ENCODE measurements at places on chromosomes 2 and 18. TPM values are rescaled to one million over a fixed set of nuclear protein-coding genes. Genes with fewer than 3 reads are reported as not detected.

- no peak for DNase-seq
Measured at GRCh38 chr2:27717070-27717795, 53.5 kb downstream of the SLC4A1AP start.

DNA sequence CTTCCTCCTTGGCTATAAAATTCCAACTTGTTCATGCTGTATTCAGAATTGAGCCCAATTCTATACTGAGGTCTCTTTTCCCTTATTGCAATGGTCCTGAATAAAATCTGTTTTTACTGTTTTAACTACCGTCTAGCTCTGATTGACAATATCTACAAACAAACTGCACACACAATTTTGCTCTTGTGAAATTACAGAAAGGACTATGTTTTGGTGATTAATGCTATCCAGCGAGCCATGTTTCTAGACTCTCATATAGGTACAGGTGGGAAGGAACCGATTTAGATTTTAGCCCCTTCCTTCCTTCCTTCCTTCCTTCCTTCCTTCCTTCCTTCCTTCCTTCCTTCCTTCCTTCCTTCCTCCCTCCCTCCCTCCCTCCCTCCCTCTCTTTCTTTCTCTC is 254.4 kb downstream of the SLC4A3 start:
- no peak for DNase-seq

MAP3K19 gene
- total RNA-seq: not detected

GRCh38 chr2:47897883-47898731 is 8.2 kb downstream of the FBXO11 start:
- DNase-seq: no peak

DNA sequence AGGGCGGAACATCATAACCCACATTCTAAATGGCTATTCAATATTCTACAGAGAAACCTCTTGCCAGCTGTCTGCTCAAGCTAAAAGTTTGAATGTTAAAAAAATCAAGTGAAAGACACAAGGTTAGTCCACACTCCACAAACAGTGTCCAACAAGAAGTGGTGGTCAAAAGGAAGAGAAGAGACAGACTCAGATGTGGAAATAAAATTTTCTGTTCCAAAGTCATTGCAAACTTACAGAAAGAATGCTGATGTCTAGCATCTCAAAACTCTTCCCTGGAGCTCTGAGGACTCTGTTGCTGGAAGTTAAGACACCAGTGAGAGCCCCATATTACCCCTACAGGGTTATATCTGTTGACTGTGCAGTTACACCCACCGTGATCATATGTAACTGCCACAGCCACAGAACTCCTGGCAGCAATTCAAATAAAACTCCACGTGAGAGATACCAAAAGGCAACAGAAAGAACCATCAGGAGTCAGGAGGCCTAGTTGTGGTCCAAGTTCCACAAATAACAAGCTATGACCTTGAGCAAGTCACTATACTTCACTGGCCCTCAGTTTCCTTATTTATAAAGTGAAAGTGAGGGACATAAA is 60.9 kb downstream of the AAK1 start:
- DNase-seq: no peak

GRCh38 chr2:195686564-195686963 is 29.5 kb downstream of the SLC39A10 start:
- no peak for DNase-seq

PROC gene
- 6.3 TPM for total RNA-seq

DNA sequence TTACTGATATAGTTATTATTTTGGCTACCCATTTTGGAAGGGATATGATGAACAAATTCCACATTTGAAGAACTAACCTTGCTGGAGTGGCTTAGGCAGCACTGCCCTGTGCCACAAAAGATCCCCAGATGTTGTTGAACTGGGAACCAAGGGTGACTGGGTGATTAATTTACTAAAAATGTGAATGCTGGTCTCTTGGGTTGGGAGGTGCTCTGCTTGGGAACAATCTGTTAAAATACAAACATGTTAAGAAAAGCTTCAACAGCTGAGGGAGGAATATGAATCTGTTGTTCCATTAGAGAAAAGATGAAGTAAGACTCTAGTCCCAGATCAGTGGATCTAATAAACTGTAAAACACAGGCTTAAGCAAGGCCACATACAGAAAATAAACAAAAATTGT is 1860.1 kb downstream of the SUCLG1 start:
- no peak for DNase-seq

DNA sequence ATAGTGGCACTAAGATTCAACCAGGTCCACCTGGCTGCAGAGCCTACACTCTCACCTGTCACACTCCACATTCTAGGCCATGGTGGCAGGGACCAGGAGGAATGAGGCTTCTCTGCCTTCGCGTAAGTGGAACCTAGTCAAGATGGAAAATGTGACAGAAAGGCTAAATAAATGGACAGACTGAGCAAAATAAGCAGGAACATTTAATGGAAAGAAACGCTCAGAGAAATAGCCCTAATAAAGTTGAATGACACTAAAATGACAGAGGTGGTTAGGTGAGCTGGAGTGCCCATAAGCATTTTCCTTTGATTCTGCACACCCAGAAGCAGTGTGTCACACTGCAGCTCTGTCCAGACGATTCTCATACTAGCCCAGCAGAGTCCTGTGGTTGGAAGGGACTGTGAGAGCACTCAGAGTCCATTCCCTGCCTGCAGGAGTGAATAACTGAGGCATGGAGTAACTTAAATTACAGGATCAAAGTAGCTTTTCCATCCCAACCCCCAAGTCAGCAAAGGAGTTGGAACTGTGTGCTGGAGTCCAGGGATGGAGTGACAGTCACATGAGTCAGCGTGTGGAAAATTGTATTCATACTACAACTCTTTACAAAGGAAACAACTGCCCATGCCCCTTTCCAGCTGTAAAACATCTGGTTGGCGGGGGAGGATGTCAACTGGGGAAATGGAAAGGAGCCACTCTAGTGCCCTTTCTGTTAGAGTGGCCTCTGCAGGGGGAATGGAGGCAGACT is 105.4 kb upstream of the LGALSL start:
- no peak for DNase-seq

DNA sequence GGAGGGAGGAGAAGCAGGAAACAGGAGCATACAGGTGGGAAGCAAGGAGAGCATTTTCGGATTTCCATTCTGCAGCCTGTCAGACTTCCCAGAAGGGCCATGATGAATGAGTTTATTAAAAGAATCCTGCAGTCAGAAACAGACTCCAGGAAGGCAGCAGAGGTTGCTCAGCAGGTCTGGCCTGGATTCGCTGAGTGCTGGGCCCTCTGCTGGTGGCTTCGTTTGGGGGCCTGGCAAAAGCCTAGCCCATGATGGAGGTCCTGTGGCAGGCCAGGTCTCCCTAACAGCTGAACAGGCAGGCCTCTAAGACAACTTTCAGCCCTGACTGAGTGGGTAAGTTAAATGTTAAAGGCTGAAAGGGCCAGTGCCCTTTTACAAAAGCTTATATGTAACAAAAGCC is 108.2 kb upstream of the CAPN13 start:
- peak; percentile 44 for DNase-seq

- no peak for DNase-seq
Measured at GRCh38 chr2:237182422-237183123, 96.9 kb downstream of the COPS8 start.

GRCh38 chr18:28163201-28163775 is 13.6 kb downstream of the CDH2 start:
- DNase-seq: no peak

DNA sequence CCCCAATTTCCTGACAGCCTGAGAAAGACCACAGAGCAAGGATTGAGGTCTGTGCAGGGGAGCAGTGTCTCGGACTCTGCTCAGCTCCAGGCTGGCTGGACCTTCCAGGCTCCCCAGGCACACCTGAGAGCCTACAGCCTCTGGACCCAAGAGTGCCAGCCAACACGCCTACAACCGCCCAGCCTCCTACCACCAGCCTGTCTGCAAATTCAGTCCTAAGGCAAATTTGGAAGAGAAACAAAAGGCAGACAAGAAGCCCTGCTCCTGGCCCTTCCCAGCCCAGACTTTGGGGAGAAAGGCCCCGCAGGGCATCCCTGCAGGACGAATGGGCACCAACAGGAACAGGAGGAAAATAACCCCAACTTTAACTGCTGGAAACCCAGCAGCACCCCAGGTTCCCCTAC is 1.9 kb downstream of the HS6ST1 start:
- peak; percentile 14 for DNase-seq

- no peak for DNase-seq
Measured at GRCh38 chr2:29155578-29155977, 40.4 kb downstream of the CLIP4 start.

GRCh38 chr2:157197848-157198247 is 59.7 kb upstream of the GALNT5 start:
- DNase-seq: no peak

TDRD15 gene
- total RNA-seq: not detected

MRPL33 gene
- total RNA-seq: 41.4 TPM

GRCh38 chr2:98710734-98711133 is 20.2 kb downstream of the MGAT4A start:
- DNase-seq: no peak

DNA sequence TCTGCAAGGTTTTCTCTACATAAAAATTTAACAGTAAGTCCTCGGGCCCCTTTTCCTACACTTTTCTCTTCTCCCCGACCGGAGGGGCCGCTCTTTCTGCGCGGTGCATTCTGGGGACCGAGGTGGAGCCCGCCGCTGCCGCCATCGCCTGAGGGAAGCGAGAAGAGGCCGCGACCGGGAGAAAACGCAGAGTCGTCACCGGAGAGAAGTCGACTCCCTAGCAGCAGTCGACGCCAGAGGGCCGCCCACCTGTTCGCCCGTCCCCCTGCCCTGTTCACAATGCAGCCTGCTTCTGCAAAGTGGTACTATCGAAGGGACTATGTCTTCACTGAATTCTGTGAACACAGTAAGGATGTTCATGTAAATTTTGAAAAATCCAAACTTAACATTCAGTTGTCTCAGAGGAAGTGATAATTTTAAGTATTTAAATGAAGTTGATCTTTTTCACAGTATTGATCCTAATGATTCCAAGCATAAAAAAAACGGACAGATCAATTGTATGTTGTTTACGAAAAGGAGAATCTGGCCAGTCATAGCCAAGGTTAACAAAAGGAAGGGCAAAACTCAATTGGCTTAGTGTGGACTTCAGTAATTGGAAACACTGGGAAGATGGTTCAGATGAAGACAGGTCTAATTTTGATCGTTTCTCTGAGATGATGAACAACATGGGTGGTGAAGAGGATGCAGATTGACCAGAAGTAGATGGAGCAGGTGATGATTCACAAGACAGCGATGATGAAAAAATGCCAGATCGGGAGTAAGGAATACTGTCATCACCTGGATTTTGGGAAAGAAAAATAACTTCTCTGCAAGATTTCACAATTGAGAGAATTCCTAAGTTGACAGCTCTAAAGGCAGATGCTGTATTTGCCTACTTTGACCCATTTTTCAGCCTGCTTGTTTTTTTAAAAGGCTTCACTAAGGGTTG is 55.8 kb downstream of the ASXL2 start:
- DNase-seq: peak; percentile 54

GRCh38 chr2:230209422-230210051 is 10.2 kb downstream of the SP110 start:
- DNase-seq: peak; percentile 40

ST3GAL5 gene
- total RNA-seq: 23.9 TPM

SPDYA gene
- total RNA-seq: 0.35 TPM

DNA sequence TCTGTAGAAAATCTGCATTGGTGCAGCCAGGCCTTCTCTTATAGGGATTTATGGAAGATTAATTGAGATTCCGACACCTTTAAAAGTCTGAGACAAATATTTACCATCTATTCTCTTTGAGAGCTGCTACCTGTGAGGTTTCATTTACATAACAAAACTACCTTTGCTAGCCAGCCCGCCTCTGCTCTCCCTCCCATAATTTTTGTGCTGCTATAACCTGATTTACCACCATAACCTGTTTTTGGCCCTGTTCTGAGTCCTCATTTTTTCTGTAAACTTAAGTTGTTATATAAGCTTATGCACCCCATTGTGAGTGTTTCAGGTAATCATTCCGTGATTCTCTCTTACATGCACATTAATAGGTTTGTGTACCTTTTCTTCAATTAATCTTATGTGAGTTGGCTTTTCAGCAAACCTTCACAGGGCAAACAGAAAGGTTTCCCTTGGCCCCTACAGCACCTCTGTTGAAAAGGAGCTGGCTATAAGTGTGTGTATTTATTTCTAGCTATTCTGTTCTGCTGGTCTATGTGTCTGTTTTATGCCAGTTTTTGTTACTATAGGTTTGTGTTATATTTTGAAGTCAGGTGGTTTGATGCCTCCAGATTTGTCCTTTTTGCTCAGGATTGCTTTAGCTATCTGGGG is 114.9 kb upstream of the XIRP2 start:
- no peak for DNase-seq

GRCh38 chr2:14094592-14094991 is 537.9 kb upstream of the LRATD1 start:
- no peak for DNase-seq

GRCh38 chr18:74994502-74995418 is 214.2 kb downstream of the PTGR3 start:
- peak; percentile 52 for DNase-seq

VAMP8 gene
- 189 TPM for total RNA-seq

DNA sequence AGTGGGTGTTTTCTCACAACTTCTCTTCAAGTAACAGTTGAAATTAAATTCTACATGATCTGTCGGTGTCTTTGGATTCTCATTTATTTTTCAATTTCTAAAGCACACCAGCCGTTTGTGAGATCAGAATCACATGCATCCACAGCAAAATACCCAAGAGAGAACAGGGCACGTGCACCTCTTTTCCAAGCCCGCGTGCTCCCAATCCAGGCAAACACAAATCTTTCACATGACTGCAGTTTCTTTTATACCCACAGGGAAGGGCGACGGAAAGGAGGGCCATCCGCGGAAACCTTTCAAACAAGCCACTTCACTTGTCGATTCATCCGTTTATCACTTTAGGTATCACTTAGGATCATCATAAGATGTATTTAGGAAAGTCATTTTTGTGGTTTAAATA is 13.0 kb upstream of the DAPL1 start:
- no peak for DNase-seq

- no peak for DNase-seq
Measured at GRCh38 chr2:11058129-11058528, 97.1 kb upstream of the SLC66A3 start.

C2orf80 gene
- not detected for total RNA-seq

GRCh38 chr18:12637393-12637792 is 20.5 kb downstream of the SPIRE1 start:
- no peak for DNase-seq

DNA sequence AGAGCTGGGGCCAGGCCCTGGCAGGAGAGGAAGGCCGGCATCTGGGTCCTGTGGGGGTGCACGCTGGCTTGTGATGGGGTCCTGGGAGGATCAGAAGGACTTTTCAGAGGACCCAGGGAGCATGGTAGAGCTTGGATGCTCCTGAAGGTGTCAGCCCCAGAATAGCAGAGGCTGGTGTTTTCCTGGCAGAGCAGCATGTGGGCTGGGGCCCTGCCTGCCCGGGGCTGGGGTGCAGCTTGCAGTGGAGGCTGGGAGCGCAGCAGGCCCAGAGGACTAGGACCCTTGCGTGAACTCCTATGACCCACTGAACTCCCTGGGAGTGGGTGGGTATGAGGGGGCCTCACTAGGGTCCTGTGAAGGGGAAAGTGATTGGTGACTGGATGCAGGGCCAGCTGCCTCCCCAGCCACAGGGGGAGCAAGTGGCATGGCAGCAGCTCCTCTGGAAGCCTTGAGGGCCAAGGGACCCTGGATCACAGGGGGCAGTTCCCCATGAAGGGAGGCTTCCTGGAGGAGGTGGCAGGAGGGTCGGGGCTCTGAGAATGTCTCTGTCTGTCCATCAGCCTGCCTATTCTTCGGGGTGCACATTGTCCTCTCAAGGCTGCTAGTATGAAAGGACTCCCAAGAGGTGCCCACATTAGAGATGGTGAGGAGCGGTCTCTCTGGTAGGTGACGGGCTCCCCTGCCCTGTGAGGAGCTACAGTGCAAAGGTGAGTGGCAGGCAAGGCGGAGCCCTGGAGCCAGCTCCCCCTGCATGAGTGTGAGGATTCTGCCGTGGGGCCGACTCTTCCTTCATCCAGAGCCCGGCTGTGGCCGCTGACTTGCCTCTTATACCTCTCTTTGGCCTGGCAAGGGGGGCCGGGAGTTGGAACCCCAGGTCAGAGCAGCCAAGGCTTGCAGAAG is 249.0 kb downstream of the DYSF start:
- DNase-seq: no peak

Data from Peyer's patch (tissue), 4 donors.